ENCODE measurements at places on chromosomes 11 and 22.

GRCh38 chr11:78349114-78349513, 68.5 kb downstream of the GAB2 start:
- no peak for DNase-seq

DNA sequence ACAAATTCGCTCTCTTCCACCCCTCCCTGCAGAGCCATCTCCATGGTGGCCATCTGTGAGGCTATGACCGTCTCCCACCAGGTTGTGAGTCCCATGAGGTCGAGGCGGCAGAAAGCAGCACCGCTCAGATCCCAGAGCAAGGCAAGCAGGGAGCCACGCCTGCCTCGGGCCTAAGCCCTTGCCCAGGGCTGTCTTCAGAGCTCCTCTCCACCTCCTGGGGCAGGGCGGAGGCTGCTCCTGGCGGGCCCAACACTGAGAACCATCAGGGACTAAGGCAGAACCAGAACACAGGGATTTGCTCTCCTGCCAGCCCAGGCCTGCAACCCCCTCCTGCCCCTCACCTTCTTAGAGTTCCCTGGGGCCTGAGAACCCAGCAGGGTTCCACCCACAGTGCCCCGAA, 80.9 kb upstream of the WNT11 start:
- no peak for DNase-seq

- DNase-seq: no peak
These were observed 5.9 kb upstream of the PEX26 start for GRCh38 chr22:18071968-18072310.

GRCh38 chr11:115269191-115269950, 234.8 kb downstream of the CADM1 start:
- no peak for DNase-seq

GRCh38 chr11:31808721-31809540, 2.2 kb downstream of the PAX6 start:
- DNase-seq: no peak

GRCh38 chr22:35739076-35739930, 21.6 kb downstream of the APOL5 start:
- no peak for DNase-seq

GRCh38 chr11:132422722-132423121, 1052.3 kb downstream of the NTM start:
- no peak for DNase-seq

DNA sequence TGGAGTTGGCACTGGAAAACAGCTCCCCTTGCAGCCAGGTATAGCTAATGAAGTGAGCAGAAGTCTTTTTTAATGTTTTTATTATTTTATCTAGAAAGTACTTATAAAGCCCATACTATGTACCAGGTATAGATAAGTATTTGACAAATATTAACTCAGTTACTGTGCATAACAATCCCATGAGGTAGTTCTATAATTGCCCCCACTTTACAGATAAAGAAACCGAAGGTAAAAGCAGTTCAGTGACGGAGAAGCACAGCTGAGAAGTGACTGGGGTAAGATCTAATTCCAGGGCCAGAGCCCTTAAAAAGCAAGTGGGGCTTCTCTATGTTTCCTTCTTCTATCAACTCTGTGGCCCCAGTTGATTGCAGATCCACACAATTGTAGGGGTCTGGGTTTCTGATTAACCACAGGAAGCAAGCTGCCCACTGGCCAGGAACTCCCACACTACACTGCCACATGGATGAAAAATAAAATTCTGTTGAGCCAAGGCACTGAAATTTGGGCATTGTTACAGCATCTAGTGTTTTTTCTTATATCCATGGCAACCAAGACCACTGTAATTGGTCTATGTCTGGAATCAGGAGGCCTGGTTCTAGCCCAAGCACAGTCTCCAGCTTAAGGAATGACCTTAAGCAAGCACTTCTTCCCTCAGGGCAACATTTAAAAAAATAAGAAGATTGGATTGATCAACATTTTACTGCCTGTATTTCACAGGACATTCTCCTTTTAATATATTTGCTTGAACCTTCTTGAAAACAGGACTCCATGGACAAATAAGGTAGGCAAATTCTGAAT, 55.3 kb upstream of the TEAD1 start:
- DNase-seq: no peak

GRCh38 chr11:67507864-67508485, at the start of gene CDK2AP2:
Gene CDK2AP2, minus strand, starts transcription at chr11:67508162. Its CDS starts 80 bp downstream, at chr11:67508082.
- peak; percentile 99 for DNase-seq

DNA sequence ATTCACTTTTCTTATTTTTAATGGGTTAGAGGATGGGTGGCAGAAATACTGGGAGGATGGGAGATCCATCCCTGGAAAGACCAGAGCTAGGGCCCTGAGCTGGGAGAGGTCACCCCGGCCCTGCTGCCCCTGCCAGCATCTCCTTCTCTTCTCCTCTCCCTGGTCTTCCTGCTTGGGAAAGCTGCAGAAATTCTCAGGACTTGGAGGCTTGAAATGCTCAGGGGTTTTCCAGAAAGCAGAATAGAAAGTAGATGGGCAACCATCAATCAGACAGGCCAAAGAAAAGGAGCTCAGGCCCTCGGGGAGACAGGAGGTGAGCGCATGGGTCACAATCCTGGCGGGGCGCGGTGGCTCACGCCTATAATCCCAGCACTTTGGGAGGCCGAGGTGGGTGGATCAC, 1.5 kb downstream of the APOBEC3H start:
- no peak for DNase-seq

DNA sequence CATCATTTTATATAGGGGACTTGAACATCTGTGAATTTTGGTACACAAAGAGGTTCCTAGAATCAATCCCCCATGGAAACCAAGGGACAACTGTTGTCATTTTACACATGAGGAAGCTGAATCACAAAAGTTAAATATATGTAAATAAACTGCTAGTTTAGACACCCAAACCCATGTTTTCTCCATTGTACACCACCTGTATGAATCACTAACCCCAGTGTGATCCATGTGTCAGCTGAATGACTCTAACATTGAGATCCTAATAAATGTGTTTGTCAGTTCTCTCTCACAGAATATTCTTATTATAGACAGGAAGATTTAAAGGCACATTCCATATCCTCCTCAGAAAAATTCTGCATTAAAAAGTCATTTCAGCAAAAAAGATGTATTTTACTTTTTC, 83.3 kb downstream of the ATG16L2 start:
- DNase-seq: no peak

DNA sequence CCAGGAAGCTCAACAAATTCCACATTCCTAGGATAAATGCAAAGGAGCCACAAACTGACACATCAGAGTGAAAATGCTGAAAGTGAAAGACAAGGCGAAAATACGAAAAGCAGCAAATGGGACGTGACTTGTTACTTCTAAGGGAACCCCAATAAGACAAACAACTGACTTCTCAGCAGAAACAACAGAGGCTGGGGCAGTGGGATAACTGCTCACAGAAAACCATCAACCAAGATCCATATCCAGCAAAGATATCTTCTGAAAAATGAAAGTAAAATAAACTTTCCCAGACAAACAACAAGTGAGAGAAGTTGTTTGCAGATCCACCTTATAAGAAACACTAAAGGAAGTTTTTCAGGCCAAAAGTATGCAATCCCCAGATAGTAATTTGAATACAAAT, 72.1 kb downstream of the DGCR2 start:
- DNase-seq: no peak

GRCh38 chr11:33933602-33934001, 41.7 kb upstream of the LMO2 start:
- no peak for DNase-seq

DNA sequence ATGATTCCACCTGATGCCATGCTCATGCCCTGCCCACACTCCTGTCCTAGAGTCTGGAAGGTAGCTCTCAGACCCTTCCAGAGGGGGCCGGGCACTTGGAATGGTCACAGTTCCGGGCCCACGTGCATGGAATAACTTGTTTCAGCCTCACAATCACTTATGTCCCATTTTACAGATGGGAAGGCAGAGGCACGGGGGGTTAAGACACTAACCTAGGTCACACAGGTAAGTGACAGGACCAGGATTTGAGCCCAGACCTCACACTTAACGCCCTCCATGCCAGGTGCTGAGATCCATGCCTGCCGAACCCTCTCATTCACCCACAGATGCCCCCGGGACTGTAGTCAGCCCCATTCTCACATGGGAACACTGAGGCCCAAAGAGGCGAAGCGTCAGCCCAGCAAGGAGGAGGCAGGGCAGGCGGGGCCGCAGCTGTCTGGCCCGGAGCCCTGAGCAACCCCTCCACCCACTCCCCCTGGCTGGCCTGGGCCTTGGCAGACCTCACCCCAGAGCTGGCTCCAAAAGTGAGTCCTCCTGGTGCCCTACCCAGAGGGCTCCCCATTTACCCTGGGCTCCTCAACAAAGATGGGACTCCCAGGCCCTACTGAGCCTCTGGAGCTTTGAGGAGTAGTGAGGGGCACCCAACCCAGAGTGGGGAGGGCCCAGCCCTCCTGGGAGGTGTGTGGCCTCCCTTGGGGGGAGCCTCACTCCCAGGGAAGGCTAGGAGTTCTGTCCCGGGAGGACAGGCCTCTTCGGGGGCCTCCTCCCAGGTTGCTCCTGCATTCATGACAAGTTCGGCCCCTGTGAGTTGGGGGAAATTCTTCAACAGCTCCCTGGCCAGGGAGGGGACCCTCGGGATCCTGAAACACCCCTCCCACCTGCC, 2.4 kb upstream of the ALDH3B1 start:
- no peak for DNase-seq

DNA sequence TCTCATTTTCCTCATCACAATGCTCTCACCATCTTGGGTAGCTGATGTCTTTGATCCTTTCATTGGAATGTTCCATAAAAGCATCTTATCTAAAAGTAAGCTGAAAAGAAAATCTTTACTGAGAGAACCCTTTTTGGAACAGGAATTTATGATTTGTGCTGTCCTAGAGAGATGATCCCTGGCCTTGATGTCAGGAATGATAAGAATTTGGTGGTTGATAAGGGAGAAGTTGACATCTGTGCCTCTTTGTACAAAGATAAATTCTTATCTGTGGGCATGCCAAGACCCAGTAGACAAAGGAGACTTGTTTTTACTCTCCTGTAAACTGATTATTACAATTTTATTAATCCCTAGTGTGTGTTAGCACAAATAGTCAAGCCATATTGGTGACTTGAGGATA, 36.9 kb downstream of the NAALAD2 start:
- no peak for DNase-seq

- DNase-seq: peak; percentile 28
These were observed 935 bp downstream of the ZNF143 start for GRCh38 chr11:9461760-9462134.

DNA sequence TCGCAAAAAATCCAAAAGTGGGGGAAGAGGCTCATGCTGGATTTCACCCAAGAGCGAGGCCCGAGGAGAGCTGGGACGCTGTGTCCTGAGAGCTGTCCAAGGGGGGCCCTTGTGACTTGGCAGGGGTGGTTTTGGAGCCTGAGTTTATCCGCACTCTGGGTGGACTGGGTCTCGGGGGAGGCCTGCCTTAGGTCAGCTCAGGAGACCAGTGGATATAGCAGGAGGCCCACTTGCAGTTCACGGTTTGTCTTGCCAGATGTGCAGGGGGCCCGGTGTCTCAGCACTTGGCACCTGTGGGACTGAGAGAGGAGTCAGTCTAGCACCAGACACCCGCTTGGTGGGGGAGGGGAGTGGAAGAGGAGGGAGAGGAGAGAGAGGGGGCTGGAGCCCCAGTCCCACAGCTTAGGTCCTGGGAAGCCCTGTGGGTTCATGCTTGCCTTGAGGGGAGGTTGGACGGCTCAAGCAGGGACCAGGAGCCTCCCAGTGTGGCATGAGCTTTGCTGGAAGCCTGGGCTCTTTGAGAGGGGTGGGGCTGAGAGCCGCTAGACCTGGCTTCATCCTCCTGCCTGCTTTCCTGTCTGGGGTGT, 33.4 kb downstream of the PARVB start:
- no peak for DNase-seq

DNA sequence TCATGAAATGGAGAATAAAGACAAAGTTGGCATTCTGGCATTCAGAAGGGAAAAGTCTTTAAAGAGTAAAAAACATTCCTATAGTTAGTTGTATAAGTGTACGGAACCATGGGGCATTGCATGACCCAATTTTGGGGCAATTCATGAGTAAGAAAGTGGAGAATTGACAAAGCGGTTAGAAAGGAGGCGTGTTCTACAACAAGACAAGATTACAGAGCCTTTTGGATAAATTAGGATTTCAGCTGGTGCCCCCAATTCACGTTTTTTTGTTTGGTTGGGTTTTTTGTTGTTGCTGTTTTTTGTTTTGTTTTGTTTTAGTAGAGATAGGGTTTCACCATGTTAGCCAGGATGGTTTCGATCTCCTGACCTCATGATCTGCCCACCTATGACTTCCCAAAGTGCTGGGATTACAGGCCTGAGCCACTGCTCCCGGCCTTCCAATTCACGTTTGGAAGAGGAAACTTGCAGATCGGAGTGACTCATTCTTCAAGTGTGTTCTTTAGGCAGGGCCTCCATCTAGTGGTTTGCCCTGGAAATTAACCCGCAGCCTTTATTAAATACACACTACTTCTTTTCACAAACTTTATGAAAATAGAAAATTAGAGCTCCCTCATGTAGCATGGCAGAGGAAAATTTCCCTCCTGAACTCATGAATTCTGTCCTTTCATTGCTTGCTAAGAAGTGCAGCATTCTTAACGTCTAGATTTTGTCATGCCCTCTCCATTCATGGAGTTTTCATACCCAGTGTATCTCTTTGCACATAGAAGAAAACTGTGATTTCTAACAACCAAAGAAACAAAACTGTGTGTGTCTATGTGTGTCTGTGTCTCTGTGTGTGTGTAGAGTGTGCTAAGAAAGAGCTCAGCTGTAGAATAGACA, 118.1 kb downstream of the BBOX1 start:
- DNase-seq: peak; percentile 10

GRCh38 chr11:67031791-67032561, 9.0 kb downstream of the SYT12 start:
- no peak for DNase-seq

DNA sequence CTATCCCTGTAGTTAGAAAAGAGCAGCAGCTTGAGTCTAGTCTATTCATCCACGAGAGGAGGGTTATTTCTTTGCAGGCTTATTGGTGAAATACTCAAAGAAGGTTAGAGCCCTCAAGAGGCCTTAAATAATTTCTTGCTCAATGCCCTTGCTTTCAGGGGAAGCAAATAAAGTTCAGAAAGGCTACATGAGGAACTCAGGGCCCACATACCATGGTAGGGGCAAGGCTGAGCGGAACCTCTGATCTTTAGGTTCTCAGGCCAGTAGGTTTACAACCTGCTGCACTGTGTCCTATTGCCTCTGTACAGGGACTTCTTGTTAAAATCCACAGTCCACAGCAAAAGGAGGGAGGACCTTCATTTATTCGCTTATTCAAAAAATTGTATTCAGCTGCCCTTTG, 101.7 kb downstream of the ADAMTS15 start:
- DNase-seq: no peak

GRCh38 chr11:116148056-116148455, 624.7 kb downstream of the BUD13 start:
- DNase-seq: no peak

- peak; percentile 83 for DNase-seq
These were observed 3.3 kb upstream of the GRK2 start for GRCh38 chr11:67262731-67263675.

- no peak for DNase-seq
These were observed 59.8 kb downstream of the CYTH4 start for GRCh38 chr22:37342065-37342464.

DNA sequence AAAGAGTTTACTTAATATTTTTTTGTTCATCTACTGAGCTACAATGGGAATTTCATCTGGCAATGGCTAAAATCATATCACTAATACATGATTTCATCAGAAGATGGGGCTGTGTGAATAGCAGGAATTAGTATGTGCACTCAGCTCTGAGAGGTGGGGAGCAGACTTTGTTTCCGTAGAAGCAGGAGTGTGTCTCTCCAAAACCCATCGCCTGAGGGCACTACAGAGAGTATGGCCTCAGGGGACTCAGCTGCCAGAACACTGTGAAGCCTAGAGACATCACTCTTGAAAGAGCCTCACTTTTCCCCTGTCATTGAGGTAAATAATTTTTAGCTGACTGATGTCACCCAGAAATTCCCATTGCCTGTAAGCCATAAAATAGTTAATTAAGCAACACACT, 261.4 kb upstream of the ISX start:
- no peak for DNase-seq
